HS-27A (cell line): ENCODE measurements at places on chromosomes 7 and 10.

GRCh38 chr7:149317986-149318672, 56.1 kb downstream of the ZNF783 start:
- no peak for DNase-seq

GRCh38 chr7:44505595-44505994, 15.1 kb upstream of the NUDCD3 start:
- DNase-seq: no peak

DNA sequence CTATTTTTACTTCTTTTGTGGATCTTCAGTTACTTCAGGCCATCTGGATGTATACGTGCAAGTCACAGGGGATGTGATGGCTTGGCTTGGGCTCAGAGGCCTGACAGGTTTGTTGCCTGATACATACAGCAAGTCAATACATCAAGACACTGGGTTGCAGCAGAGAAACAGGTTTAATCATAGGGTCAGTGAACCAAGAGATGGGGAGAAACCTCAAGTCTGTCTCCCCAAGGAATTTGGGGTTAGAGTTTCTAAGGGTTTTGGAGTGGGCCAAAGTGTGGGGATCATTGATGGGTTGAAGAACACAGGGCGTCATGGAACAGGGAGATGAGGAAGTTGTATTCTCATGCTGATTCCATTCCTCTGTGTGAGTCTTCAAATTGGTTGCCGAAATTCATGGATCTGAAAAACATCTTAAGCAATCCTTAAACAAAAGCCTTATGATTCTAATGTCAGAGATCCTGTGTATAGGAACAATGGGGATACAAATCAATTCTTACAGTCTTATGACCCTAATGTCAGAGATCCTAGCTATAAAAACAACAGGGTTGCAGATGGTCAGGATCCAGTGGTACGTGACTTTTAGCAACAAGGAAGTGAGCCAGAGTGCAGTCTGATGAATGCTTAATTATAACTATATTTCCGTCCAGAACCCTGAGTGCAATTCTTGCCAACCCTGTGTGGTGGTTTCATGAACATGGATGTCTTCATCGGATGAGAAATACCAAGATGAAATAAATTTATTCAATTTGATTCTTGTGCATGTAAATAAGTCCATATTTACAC, 18.9 kb downstream of the OTUD1 start:
- DNase-seq: no peak

GRCh38 chr10:29585488-29585976, 49.2 kb downstream of the SVIL start:
- no peak for DNase-seq

- no peak for DNase-seq
Measured at GRCh38 chr10:49140304-49141177, 6.7 kb upstream of the FAM170B start.

DNA sequence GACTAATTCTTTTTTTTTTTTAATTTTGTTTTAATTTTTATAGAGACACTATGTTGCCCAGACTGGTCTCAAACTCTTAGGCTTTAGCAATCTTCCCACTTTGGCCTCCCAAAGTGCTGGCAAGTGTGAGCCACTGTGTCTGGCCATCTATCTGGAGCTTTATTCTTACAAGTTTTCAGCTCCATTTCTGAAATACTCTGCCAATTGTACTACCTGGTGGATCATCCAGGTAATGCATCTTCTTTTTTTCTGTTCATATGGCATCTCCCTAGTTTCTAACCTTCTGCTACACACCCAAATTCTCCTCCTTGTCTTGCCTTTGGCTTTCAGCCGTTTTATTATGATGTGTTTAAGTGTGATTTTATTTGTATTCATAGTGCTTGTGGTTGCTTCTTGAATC, 40.2 kb downstream of the ZNF365 start:
- DNase-seq: no peak

- no peak for DNase-seq
Measured at GRCh38 chr10:29554660-29555059, 80.1 kb downstream of the SVIL start.

DNA sequence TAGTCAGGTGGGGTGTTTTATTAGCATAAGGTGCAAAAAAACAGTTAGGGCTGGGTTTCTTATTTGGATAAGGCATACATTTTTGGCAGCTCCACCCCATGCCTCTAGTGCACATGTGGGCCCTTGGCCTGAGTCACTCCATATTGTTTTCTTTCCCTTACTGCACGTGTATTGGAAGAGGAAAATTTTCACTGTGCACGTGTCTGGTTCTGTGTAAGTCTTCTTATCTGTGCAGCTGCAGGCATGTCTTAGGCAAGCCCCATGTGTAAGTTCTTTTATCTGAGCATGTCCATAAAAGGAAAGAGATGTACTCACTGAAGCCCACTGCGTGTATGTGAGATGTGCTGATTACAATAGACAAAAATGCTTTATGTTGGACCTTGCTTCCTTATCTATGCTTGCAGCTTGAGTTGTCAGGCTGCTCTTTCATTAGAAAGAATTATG, 540.3 kb upstream of the IGFBP3 start:
- DNase-seq: no peak

DNA sequence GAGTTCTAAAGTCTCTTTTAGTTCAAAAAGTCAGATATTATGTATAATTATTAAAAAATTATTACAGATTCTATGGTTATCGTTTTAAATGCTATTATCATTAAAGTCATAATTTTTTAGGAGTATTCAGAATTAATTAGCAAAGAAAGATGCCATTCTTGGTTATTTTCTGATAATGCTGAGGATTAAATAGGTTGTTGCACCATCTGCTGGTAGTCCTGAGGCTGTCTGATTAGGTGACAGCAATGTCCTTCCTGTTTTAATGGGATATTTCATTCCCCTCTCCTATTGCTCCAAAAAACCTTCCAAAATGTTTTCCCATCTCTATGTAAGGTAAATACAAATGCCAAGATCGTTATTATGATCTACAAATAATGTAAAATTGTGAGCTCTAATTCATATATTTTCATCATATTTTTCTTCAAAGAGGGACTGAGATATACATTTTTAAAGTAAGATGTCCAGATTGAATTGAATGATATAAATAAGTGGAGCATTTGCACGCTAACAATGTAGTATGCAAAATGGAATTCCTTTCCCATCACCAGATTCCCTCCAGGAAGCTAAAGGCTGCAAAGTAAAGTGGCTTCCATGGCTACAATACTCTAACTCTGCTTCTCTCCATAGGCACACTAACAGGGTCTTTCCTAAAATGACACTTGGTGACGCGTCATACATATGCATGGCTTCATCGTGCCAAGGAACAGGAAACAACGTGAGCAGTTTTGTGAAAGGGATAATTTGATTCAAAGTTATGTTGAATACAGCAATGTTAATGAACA, 58.8 kb upstream of the AKR1E2 start:
- no peak for DNase-seq

- no peak for DNase-seq
Measured at GRCh38 chr10:44914891-44915290, 3.8 kb downstream of the TMEM72 start.

- no peak for DNase-seq
Measured at GRCh38 chr10:2895594-2896196, 171.7 kb upstream of the PFKP start.

- DNase-seq: no peak
Measured at GRCh38 chr7:10703981-10704380, 269.7 kb upstream of the PHF14 start.

GRCh38 chr10:108060246-108060645, 895.7 kb upstream of the SORCS1 start:
- no peak for DNase-seq

- no peak for DNase-seq
Measured at GRCh38 chr10:61890430-61890829, 11.1 kb upstream of the ARID5B start.

DNA sequence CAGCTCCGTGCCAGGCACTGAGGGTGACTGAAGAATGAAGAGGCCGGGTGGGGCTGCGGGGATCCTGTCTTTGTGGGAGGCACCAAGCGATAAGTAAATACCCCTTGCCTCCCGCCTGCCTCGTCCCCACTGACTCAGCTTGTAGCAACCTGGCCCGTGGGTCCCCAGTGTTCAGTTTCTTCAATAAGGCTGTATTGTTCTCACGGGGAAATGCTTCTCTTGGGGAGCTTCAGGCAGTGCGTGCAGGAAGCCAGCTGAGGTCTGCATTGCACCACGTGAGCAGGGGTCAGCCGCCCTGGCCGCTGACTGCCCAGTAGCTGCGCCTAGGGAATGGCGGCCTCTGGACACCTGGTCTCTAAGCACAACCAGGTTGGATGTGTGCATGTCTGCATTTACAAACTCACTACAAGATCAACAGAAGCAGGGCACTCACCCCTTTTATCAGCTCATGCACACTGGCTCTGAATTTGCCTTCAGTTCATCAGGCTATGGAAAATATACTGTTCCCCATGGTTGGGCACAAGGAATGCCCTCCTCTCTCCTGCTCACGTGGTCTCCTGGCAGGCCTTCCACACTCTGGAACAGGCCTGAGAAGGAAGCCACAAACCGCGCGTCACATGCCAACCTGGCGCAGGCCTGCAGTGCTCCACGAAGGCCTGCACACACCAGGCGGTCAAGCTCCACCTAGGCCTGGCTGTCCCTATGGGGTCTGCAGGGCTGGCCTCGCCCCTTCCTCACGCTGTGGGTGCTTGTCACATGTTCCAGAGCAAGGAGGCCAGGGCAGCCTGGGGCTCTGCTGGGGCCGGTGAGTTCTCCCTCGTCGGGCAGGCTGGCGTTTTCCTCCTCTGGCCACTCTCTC, 135.7 kb upstream of the RNF32 start:
- no peak for DNase-seq

DNA sequence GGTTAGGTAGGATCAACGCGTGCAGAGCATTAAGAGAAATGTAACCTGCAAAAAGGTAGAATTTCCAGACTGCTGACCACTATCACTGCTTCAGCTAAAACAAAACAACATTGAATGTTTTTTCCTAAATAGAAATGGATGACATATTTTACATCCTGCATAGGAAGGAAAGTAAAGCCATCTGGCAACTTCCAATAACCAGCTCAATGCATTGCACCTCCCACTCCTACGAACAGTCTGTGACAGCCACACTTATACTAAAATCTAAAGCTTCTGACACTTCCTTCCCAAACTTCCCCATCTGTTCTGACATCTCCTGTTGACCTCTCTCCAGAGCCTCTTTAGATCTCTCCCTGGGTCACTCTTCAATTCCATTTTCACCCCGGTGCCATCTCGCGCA, 47.1 kb downstream of the NRCAM start:
- DNase-seq: no peak

- no peak for DNase-seq
Measured at GRCh38 chr10:83625831-83626360, 513.4 kb upstream of the GHITM start.

- no peak for DNase-seq
Measured at GRCh38 chr7:2633538-2634266, 1.9 kb downstream of the TTYH3 start.

DNA sequence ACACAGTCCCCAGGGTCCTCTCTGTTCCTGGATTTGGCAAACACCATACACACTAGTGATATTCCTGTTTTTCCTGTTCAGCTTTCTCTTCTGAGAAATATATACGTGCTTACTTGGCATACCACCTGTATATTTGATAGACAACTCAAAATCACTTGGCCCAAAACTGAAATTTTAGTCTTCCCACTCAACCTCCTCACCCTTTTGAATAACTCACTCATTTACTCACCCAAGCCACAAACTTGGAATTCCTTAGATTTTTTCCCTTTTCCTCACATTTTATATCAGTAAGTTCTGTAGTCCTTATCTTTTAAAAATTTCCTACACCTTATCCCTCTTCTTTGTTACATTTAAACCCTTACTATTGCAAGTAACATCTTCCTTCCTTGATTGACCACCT, 143.4 kb downstream of the PPP1R3A start:
- no peak for DNase-seq
